ENCODE measurements at places on chromosomes 1 and 21.

GRCh38 chr1:234628089-234628488 lies 18.1 kb upstream of the IRF2BP2 start:
- no peak for DNase-seq

- no peak for DNase-seq
These were observed 341.4 kb upstream of the ZRANB2 start for GRCh38 chr1:71422221-71422620.

DNA sequence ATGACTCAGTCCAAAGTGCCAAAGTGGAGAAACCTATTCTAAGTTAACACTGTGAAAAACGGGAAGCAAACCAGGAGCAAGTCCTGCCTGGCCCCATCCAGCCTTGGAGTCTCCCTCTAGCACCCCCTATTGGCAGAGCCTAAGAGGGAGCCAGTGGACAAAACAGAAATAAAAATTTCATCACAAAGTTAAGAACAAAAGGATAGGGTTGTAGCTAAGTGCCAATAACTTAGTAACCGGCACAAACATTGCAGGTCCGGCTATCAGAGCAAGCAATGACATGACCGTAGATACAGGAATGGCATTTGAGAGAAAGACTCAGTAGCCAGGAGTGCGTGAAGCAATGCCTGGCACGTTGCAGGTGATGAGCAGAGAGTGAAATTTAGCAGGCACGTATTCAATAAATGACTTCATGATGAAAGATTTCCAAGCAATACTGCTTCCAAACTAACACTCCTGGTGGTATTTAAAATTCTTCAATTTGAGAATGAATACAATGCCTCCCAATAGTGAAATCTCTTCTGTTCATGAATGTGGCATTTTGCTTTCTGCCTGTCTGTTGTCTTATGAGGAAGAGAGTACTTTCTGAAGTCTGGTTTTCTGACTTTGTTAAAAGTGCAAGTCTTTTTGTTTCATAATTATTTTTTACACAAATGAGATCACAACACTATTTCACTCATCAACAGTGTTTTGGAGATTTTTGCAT lies 391.0 kb downstream of the OMA1 start:
- DNase-seq, result no peak

- DNase-seq, result no peak
These were observed 2.0 kb downstream of the SERINC2 start for GRCh38 chr1:31414980-31415370.

- DNase-seq, result peak; percentile 27
These were observed 15.7 kb upstream of the RCAN1 start for GRCh38 chr21:34630536-34631143.

DNA sequence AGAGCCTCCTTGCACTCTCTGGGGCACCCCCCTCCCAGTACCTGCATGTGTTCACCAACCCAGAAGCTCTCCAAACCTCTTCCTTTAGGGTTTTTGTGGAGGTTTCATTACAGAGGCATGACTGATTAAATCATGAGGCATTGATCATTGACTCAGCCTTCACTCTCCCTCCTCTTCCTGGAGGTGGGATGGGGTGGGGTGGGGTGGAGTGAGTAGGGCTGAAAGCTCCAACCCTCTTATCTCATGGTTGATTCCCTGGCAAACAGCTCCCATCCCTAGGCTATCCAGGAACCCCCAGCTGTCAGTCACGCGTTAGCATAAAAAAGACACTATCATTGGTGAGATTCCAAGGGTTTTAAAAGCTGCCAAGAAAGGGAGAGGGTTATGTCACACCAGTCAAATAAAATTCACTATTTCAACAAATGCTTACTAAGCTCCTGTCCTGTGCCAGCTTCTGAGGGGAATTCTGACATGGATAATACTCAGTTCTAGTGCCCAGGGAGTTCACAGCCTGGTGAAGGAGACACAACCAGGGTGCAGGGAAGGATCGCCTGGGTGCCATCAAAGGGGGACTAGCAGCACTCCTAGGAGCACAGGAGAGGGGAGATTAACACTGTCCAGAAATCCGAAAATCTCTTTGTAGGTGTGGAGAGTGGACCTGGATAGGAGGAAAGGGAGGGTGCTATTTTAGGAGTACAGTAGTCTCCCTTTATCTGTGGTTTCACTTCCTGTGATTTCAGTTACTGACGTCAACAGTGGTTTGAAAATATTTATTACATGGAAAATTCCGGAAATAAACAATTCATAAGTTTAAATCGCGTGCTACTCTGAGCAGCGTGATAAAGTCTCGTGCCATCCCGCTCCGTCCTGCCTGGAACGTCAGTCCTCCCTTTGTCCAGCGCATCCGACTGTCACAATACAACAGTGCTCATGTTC lies 6.8 kb upstream of the IL24 start:
- peak; percentile 16 for DNase-seq
